ENCODE measurements at places on chromosomes 6 and 20. TPM values are rescaled to one million over a fixed set of nuclear protein-coding genes. Genes with fewer than 3 reads are reported as not detected.

The DEFB124 gene
- polyA plus RNA-seq = 0.53 TPM

The CRISP3 gene
- not detected for polyA plus RNA-seq

The TFAP2B gene
- polyA plus RNA-seq = 11.3 TPM

The SLC32A1 gene
- polyA plus RNA-seq = 44.1 TPM

The PPIL1 gene
- 56.5 TPM for polyA plus RNA-seq

The ACSS2 gene
- polyA plus RNA-seq = 48.5 TPM

The MTFR2 gene
- polyA plus RNA-seq = 1.4 TPM

The RAD21L1 gene
- polyA plus RNA-seq = not detected

The HLA-DPA1 gene
- 13.7 TPM for polyA plus RNA-seq

The COL19A1 gene
- polyA plus RNA-seq = 1.8 TPM

The TPBG gene
- 29.0 TPM for polyA plus RNA-seq

The CAPN11 gene
- polyA plus RNA-seq = 0.17 TPM

The KLC4 gene
- polyA plus RNA-seq = 42.8 TPM

The PTCRA gene
- not detected for polyA plus RNA-seq

The SLC24A3 gene
- 56.9 TPM for polyA plus RNA-seq

The AVP gene
- not detected for polyA plus RNA-seq

The GPR6 gene
- polyA plus RNA-seq = 0.99 TPM

The SLC16A10 gene
- polyA plus RNA-seq = 4.8 TPM

The CALHM4 gene
- polyA plus RNA-seq = not detected

The CYP21A2 gene
- polyA plus RNA-seq = 2.7 TPM

The AFDN gene
- 93.3 TPM for polyA plus RNA-seq

The FAM209B gene
- 0.47 TPM for polyA plus RNA-seq

The MLN gene
- polyA plus RNA-seq = 0.48 TPM

The PPP1R14C gene
- polyA plus RNA-seq = 33.4 TPM

The ADGRB3 gene
- 55.3 TPM for polyA plus RNA-seq

The OSBPL2 gene
- polyA plus RNA-seq = 48.6 TPM

The SALL4 gene
- polyA plus RNA-seq = 0.54 TPM
